Central memory CD4-positive, alpha-beta T cell (primary cell): ENCODE measurements at places on chromosomes 13 and 19.

DNA sequence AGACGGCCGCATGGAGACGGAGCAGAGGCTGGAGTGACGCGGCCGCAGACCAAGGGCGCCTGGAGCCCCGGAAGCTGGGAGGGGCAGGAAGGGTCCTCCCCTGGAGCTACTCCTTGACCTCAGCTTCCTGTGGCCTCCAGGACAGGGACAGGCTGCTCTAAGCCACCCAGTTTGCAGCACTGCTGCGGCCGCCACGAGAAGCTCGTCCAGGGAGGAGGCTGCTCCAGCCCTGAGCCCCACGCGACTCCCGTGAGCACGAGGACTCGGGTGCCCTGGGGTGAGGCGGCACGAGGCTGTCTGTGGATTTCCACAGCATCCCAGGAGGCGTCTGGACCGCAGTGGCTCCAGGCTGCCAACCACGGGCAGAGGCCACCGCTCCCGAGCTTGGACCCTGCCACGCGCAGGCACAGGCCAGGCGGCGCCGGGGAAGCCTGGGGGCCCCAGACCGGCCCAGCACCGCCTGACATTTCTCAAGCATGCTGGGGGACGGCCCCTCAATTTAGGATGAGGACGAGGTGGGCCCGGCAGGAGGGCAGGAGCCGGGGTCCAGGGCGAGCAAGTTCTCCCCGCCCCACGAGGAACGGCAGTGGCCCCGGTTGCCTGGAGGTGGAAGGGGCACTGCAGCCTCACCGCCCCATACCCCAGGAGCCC, 10.7 kb downstream of the SBNO2 start:
- no peak for DNase-seq

DNA sequence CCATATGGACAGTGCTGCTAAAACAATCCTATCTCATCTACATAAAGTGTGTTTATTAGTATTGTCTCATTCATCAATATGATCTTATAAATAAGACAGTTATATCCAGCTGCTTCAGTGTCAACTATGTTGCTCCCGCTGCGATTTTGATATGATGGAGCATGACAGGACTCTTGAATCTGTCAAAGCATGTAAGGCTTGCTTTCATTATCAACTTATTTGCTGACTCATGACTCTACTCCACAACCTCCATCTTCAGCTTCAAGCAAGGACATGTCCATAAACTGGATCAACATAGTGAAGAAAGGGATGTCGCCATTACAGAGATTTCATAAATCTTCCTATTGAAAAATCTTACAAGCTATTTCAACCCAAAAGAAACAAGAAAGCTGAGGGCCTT, 2812.6 kb downstream of the PCDH9 start:
- no peak for DNase-seq

GRCh38 chr13:20231839-20232555, at the start of gene GJB6:
Gene GJB6, minus strand, starts transcription at chr13:20232319. Its CDS starts 8,839 bp downstream, at chr13:20223480.
- no peak for DNase-seq

GRCh38 chr13:109273326-109273751, 513.0 kb downstream of the IRS2 start:
- DNase-seq = no peak

- DNase-seq = peak; percentile 42
These were observed 22.5 kb upstream of the NFIC start for GRCh38 chr19:3343619-3344502.

GRCh38 chr19:34474233-34474989, 7.1 kb upstream of the WTIP start:
- no peak for DNase-seq

DNA sequence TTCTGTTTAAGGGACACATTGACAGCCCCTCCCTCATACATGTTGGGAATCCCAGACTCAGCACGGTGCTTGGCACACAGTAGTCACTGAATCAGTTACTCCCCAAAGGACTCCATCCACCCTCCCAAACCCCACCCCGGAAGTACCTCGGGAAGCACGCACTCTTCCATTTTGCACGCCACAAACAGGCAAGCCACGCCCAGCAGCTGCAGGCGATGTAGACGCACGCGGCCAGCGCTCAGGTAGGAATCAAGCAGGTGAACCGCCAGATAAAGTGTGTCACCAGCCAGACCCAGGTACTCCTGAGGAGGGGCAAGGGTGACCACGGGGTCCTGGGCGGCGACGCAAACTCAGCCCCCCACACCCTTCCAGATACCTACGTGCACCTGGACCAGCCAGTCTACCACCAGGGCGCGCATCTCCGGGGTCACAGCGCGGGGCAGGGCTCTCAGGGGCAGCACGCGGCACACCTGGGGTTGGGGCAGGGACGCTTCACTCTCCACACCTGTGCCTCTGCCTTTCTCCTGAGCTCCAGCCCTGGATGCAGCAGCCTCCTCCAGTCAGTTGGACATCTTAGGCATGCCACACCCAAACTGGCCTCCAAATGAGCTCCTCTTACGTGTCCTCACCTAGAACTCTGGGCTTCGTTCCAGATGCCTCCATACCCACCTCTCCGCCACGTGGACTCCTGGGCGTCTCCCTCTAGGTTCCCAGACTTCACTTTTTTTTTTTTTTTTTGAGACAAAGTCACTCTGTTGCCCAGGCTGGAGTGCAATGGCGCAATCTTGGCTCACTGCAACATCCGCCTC, 1.9 kb downstream of the CCNP start:
- DNase-seq = no peak

DNA sequence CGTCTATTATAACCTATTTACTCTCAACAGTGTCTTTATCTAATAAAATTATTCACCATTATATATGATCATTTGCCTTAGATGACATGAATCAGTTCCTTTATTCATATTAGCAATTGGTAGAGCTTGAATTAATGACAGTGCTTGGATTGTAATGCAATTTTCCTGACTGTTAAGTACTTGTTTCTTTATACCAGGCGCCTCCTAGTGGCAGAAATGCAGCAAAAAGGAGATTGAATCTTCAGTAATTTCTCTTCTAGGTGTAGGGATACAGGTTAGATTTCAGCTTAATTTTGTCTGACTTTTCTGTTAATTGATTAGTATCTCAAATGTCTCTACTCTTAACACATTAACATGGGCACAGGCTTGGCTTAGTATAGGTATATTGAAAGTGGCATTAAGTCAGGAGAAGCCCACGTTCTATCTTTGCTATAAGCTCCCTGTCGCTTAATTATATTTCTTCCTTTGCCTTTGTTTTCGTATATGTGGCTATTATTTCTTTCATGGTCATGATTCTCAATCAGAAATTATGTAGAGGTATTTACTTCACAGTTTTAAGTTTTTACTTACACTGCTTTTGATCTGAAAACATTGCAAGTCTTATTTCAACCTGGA, 9.1 kb upstream of the LHFPL6 start:
- DNase-seq = peak; percentile 33
